Nucleus accumbens (tissue), 56 donors: ENCODE measurements at places on chromosomes 2 and 18.

DNA sequence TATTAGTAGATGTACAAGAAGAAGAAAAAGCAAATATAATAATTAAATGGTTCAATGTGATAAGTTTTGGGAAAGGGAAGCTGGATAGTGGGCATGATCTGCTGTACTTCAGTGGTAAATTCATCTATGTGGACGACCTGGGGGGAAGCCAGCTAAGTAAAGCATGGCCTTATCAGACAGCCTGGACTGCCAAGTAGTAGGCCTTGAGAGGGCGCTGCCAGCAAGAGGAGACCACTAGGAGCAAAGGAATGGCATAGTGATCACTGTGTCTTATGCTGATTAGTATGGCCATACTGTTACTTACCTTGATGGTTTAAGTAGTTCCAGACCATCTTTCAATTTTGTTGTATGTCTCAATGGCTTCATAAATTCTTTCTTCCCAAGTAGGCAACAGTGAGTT lies 287.6 kb downstream of the SETBP1 start:
- DNase-seq: no peak

GRCh38 chr2:163255086-163255485 lies 416.5 kb upstream of the KCNH7 start:
- no peak for DNase-seq

DNA sequence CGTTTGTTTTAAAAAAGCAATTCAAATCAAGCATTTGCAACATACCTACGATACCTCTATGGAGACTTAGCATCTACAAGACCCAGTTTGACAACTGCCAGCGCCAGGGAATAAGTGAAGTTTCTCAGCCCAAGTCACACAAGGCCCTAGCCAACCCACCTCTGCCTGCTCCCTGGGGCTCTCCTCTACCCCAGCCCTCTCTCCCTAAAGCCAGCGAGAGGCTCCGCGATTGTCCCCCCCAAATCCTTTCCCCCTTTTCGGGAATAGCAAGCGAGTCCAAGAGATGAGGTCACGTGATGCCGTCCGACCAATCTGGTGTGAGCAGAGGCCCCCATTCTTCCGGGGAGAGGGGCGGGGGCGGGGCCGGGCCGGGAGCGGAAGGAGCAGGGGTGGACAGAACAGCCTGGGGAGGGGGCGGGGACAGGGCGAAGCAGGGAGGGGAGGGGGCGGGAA lies 102.2 kb upstream of the RAB6C start:
- DNase-seq: peak; percentile 91

- DNase-seq: no peak
Measured at GRCh38 chr2:4762951-4763376, 929.2 kb upstream of the SOX11 start.

GRCh38 chr2:235669269-235669831 lies 175.5 kb downstream of the AGAP1 start:
- no peak for DNase-seq

- DNase-seq: no peak
Measured at GRCh38 chr2:173258701-173259100, 96.0 kb upstream of the CDCA7 start.

DNA sequence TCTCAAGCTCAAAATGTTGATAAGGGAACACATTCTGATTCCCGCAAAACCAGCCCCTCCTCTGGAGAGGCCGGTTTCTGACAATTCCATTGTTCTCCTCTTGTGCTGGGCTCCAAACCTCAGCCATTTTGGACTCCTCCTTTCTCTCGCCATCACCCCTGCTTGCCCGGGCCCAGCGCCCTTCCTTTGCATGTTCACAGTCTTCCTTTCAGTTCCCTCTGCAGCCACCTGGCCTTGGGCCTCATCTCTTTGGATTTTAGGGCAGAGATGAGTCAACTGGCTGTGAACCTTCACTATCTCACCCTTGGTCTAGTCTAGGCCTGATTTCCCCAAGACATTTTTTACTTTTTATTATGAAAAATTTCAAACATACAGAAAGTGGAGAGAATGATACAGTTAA lies 155.9 kb upstream of the MAP3K20 start:
- DNase-seq: no peak

DNA sequence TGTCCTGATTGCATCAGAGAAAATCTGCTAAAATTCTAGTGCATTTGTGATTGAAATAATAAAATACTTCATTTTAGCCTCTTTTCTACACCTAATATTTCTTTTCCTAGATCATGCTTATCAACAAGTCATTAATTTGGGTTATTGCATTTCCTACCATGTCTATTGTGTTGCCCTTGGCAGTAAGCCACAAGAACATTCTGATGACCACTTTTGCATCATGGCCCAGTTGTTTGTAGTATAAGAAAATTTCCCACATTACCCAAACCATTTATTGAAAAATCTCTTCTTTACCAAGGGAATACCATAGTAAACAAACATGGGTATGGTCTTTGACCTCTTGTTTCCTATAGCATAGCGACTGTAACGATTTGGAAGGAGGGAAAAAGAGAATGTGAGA lies 76.3 kb downstream of the R3HDM1 start:
- no peak for DNase-seq

DNA sequence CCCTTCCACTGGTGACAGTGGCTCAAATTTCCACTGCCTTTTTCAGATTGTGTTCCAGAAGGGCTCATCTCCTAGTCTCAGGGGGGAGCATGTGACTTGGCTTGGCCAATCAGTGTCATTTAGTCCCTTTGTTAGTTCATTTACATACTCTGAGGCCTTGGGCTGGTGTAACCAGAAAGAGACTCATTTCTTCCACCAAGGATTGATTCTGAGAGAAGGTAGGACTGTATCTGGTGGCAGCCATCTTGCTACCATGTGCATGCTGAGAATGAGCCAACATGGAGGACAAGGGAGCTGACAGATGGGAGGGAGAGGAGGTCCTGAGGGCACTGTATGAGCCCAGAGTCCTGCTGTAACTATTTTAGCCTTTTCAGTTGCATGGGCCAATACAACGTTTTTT lies 191.7 kb downstream of the THSD7B start:
- no peak for DNase-seq

DNA sequence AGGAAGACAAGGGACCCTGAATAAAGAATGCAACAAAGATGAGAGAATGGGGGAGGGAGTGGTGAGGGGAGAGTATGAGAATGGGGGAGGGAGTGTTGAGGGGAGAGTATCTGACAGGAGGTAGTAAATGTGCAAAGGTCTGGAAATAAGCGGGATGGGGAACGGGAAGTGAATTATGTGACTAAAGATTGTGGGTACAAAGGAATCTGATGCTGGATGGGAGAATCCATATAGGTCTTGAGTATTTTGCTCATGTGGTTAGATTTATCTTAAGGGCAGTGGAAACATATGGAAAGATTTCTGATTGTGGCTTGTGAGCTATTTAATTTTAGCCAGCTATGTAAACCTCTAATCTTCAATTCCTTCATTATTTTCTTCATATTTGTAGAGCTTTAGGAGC lies 593.4 kb downstream of the DCC start:
- DNase-seq: no peak

- no peak for DNase-seq
Measured at GRCh38 chr2:100589527-100589926, 26.7 kb downstream of the PDCL3 start.

DNA sequence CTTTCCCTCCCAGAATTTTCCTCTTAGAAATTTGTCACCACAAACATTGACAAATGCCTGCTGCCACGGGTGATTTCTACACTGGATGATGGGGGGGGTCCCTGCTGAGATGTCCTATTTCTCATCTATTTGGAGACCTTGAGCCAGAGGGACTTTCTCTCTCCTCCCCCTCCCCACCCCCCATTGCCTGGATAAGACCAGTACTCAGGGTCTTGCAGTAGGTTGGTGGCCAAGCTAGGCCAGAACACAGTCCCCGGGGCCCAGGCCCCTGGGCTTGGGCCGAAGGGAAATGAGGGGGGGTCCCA lies 560 bp upstream of the DUSP2 start:
- DNase-seq: no peak

- no peak for DNase-seq
Measured at GRCh38 chr2:228768818-228769217, 502.3 kb downstream of the PID1 start.

DNA sequence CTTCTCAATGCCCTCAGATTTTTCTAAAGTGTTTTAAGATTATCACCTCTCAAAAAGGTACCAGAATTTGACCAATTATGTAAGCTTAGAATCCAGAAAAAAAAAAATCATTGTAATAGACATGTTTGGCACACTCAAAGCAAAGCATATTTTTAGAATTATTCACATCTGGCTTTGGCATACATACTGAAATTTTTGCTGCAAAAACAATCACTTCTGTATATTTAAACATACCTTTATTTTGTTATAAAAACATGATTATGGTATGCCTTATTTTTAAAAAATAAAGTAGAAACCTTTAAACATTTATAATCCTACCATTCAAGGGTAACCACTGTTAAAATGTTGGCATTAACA lies 143.3 kb downstream of the ESCO1 start:
- no peak for DNase-seq

DNA sequence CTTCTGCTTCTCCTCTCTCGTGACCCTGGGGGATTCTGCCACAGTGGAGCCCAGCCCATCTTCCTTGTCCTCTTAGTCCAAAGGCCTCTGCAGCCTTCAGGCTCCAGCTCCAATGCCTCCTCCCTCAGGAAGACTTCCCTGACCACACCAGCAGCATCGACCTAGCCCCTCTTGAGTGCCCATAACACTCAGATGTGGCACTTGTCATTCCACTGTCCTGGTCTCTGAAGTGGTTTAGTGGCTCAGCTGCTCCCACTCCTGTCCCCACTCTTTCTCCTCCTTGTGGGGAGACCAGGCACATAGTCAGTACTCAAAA lies 97.5 kb downstream of the STPG4 start:
- no peak for DNase-seq

DNA sequence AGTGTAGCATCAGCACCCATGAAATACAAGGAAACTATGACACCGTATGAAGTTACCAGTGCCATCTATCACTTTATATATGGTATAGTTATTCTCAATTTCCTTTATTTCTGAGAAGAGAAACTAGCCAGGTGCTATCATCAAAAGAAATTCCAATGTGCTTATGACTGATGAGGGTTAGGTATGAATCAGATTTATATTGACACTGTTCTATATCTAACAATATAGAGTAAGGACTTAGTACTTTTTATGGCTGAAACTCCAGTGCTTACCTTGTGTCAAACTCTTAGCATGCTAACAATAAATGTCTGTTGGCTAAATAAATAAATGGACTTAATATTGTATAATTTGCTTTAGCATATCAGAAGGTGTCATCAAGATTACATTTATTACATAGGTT lies 6.9 kb downstream of the METTL4 start:
- no peak for DNase-seq

DNA sequence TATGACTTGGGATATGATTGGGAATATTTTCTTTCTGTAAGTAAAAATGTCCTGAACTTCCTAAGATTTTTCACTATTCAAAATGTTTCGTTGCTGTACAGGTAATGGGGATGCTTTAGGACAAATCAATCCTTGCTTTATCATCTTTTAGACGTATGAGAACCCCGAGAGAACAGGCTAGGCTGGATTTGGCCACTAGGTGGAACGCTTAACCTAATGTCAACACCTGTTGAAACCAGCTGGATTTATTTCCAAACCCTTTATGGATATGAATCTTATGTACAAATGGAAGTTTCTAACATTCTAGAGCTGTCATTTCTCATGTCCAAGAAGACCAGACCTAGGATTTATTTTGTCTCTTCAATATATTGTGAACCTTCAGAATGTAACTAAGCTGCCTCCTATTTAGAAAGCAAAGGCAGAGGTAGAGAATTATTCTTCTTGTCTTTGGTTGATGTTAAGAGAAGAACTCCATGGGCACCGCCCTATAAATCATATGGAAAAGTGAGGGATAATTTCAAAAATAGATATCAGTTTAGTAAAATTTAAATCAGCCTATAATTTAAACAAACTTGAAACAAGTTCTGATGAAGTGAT lies 96.7 kb downstream of the PMAIP1 start:
- DNase-seq: no peak

GRCh38 chr18:55353806-55354205 lies 234.2 kb downstream of the TCF4 start:
- no peak for DNase-seq

GRCh38 chr2:20476950-20477349 lies 30.1 kb downstream of the RHOB start:
- DNase-seq: no peak

DNA sequence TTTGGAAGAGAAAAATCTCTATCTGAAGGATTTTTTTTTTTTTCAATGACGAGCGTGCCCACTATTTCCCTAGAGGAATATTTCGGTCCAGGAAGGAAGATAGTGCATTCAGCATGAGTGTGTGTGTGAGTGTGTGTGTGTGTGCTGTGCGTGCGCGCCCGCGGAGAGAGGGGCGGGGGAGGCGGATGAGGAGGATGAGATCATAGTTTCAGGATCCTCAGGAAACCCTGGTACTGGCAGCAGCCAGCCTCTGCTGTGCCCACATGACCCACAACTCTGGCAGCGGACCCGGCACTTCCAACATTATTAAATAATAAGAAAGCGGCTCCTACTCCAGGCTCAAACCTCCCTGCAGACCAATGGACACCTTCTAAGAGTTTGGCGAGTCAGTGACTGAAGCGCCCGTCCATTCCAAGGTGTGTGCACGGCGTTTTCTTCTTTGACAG lies 217.0 kb upstream of the DTNA start:
- DNase-seq: peak; percentile 83

- DNase-seq: no peak
Measured at GRCh38 chr18:49745045-49746014, 68.0 kb downstream of the ACAA2 start.

DNA sequence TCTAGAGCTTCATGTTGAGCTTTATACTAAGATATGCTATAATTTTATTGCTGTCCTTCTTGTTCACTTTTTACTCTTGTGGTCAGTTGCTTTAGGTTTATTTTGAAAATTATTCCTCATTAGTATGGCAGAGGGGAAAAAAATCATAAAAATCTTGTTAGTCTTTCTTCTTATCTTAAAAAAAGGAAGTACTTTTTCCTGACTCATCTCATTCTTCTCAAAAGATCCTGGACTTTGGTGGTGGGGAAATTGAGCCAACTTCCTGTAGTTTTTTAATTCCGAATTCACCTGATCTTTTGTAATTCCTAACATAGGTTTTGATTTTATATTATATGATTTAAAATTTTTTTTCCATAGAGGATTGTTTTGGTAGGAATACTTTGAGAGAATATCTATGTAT lies 3.8 kb downstream of the SLC4A1AP start:
- DNase-seq: no peak

- DNase-seq: no peak
Measured at GRCh38 chr2:30647752-30648457, 159.3 kb downstream of the CAPN13 start.

DNA sequence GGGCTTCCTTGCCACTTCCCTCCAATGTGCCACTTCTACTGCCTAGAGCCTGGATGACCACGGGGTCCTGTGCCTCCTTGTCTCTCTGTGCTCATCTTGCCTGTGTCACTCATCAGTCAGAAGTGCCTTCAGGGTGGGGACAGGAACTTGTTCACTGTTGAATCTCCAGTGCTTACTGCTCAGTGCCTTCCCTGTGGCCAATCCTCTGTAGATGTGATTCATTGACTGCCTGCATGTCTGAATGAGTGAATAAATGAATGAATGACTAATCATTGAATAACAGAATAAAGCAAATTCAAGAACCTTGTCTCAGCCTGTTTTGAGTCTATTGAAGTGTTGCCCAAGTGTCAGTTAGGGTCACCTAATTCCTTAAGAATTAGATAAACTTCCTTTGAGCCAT lies 42.3 kb upstream of the FAM136A start:
- DNase-seq: no peak
